ENCODE measurements at places on chromosomes 4 and X. TPM values are rescaled to one million over a fixed set of nuclear protein-coding genes. Genes with fewer than 3 reads are reported as not detected.

NAP1L3 gene
- total RNA-seq, result 0.65 TPM

- DNase-seq, result no peak
Measured at GRCh38 chrX:31213941-31214340, 142.1 kb upstream of the FTHL17 start.

DNA sequence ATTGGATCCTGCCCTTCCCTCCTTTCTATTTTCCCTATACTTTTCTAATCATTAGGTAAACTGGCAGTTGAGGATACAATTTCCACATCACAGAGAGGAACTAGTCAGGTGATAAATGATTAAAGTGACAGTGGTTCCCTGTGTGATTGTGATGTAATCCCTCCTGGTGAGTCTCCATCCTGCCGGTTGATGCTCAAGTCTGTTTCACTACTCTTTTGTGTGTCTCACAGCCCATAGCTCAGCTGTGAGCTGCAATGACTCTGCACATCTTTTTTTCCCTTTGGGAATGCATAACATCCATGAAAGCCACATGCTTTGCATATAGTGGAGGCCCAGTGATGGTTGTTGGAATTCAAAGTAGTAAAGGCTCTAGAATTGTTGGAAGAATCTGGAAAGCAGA is 60.4 kb downstream of the CCNI start:
- no peak for DNase-seq

DNA sequence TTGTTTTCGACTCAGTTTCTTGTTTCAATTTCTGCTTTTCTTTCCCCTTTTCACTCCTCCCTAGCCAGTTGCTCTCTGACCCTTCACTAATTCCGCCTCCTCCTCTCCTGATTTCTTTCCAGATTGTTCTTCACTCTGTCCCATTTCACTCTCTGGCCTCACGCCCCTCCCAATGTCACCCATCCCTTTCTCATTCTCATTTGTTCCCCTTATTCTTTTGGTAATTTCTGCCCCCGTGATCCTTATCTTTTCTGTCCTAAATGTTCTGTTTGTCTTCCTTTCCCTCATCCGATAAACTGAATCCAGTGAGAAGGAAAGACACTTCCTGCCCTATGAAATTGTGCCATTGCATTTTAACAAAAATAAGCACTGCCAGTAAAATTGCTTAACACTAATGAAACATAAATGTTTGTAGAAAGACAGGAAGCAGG is 94.5 kb upstream of the RASGEF1B start:
- DNase-seq, result no peak

DNA sequence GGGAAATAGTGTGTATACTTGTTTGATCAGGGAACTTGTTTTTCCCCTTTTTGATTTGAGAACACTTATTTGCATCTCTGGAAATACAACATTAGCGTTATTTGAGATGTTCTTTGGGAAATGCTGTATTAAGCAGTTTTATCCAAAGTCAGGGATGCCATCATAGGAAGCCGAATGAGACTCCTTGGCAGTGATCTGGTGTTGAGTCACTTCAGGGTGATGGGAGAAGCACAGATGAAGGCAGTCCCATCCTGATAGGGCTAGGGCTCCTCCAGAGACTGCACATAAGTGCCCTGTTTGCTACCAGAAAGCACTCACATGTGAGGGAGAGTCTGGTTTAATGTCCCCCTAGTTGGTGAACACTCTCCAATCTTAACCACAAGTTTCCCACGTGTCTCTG is 62.3 kb downstream of the IL1RAPL1 start:
- no peak for DNase-seq

- DNase-seq, result no peak
Measured at GRCh38 chr4:174989791-174990190, 71.6 kb downstream of the ADAM29 start.

DNA sequence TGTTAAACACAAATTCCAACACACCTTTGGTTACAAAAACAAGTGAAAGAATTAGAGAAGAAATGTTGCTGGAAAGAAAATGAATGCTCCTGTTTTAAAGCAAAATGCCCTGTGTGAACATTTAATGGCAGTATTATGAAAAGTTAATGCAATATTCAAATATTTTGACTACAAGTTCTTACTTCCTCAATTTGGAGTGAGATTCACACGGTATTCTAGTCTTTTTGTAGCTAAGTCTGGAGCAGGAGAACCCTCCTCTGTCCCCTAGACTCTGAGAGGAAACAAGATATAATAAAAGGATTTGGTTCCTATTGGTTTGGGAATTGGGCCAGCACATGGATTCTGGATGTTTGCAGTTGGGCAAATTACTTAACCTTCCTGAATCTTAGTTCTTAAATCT is 12.7 kb downstream of the MAD2L1 start:
- no peak for DNase-seq

DNA sequence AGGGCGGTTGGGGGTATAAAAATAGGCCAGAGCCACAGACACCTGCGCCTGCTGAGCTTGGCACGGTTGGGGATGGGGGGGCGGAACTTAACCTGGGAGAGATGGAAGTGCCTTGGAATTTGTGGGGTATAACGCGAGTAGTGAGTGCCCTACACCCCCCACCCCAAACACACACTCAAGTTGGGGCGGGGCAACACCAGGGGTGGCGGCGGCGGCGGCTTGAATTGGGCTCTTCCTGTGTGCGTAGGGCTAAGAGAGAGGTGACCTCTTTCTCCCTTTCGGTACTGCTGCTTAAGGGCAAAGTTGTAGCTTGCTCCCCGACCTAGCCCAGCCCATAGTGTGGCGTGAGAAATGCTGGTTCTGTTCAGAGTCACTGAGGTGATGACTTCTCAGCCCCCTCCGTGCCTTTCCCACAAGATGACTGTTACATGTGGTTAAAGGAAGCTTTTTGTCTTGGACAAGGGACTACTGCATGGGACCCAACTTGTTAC is 839 bp downstream of the STK26 start:
- DNase-seq, result peak; percentile 45

- DNase-seq, result no peak
Measured at GRCh38 chrX:32985544-32985943, 225.8 kb downstream of the DMD start.

NPY2R gene
- not detected for total RNA-seq

GRCh38 chr4:24226023-24226422 is 336.2 kb upstream of the PPARGC1A start:
- no peak for DNase-seq

ARHGEF6 gene
- total RNA-seq, result 36.8 TPM

DNA sequence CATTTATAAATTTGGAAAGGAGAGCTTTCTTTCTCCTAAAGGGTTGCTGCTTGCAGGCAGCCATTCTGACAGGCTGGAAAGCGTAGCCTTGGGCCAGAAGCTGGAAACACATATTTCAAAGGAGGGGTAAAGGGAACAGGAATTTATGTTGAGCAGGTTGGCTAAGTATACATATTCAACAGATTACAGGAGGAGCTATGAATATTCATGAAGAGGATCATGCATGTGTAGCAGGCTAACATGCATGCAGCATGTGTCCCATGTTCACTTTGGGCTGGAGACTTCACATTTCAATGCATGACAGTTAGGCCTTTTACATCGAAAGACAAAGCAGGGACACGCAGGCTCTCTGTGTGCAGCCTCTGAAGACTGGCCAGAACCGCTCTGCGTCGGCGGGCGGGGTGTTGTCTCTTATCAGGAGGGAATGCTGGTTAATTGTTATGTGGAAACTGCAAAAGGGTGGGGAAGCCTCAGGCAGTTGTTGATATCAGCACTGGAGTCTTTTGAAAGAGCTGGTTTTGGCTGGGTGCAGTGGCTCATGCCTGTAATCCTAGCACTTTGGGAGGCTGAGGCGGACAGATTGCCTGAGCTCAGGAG is 31.5 kb downstream of the CASP3 start:
- DNase-seq, result peak; percentile 47

GRCh38 chrX:57918750-57919436 is 8.6 kb upstream of the ZXDA start:
- peak; percentile 43 for DNase-seq

GRCh38 chrX:154356596-154356995 is 17.8 kb downstream of the FLNA start:
- no peak for DNase-seq

GRCh38 chrX:10223276-10223675 is 66.5 kb downstream of the CLCN4 start:
- DNase-seq, result no peak

MAGEC3 gene
- not detected for total RNA-seq

MANBA gene
- total RNA-seq, result 22.4 TPM

DNA sequence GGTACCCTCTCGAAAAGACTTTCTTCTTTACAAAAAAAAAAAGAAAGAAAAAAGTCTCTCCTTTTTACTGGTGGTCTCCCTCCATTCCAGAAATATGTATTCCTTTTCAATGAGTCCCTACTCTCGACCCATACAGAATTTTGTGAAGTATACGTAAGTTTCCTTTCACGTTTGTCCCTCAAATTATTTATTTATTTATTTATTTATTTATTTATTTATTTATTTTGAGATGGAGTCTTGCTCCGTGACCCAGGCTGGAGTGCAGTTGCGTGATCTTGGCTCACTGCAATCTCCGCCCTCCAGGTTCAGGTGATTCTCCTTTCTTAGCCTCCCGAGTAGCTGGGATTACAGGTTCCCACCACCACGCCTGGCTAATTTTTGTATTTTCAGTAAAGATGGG is 429.2 kb upstream of the AR start:
- DNase-seq, result no peak

DNA sequence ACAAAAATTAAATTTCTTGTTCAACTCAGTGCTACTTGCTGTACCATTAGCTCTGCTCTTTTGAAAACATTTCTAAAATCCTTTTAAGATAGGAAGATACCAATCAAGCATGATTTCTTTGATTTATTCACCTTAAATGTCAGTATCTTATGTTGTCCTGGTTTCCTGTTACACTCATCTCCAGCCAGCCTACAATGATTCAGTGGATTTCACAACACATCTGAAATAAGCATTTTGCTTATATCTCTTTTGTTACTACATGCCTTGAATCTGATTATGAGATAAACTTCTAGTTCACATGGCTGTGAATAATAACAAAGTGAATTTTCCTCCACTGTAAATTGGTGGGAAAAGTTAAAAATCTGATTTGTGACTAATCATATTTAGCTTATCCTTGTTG is 112.5 kb upstream of the BMP3 start:
- DNase-seq, result no peak

Data from Right ventricle myocardium superior (tissue), 1 donor.